Smooth muscle cell of trachea (primary cell): ENCODE measurements at places on chromosomes 2 and 18. TPM values are rescaled to one million over a fixed set of nuclear protein-coding genes. Genes with fewer than 3 reads are reported as not detected.

The CIDEA gene
- 0.29 TPM in 1 of 2 replicates, not detected in the other for total RNA-seq

The DAPL1 gene
- not detected in 2 replicates for total RNA-seq

The ONECUT2 gene
- total RNA-seq: under 0.01 TPM in 2 replicates

The CNGA3 gene
- total RNA-seq: under 0.01 and 0.17 TPM in 2 replicates

The REEP1 gene
- total RNA-seq: 0.15 TPM in 1 of 2 replicates, not detected in the other

The LGALSL gene
- total RNA-seq: 1.5 and 2.0 TPM in 2 replicates

The BZW1 gene
- total RNA-seq: 482 and 736 TPM in 2 replicates

The SLC38A11 gene
- total RNA-seq: 0.29 and 0.99 TPM in 2 replicates

The DYNAP gene
- total RNA-seq: not detected in 2 replicates

The CCDC102B gene
- total RNA-seq: 18.2 and 51.8 TPM in 2 replicates

The GRB14 gene
- 0.29 and 0.83 TPM in 2 replicates for total RNA-seq

The DLX1 gene
- 0.15 and 0.17 TPM in 2 replicates for total RNA-seq

The STPG4 gene
- total RNA-seq: 0.17 TPM in 1 of 2 replicates, not detected in the other

The SULT1C4 gene
- under 0.01 TPM in 1 of 2 replicates, not detected in the other for total RNA-seq

The CHN1 gene
- total RNA-seq: 47.6 and 59.2 TPM in 2 replicates

The CIB4 gene
- total RNA-seq: not detected in 2 replicates

The GCA gene
- total RNA-seq: 3.8 and 7.6 TPM in 2 replicates

The KRTCAP3 gene
- total RNA-seq: not detected in 2 replicates

The PPP1R1C gene
- total RNA-seq: 0.33 and 2.2 TPM in 2 replicates

The LAMA1 gene
- 3.6 and 13.7 TPM in 2 replicates for total RNA-seq

The WIPF1 gene
- 12.2 and 40.3 TPM in 2 replicates for total RNA-seq

The TDRD15 gene
- total RNA-seq: not detected in 2 replicates
